ENCODE measurements at places on chromosomes 6 and 20.

DNA sequence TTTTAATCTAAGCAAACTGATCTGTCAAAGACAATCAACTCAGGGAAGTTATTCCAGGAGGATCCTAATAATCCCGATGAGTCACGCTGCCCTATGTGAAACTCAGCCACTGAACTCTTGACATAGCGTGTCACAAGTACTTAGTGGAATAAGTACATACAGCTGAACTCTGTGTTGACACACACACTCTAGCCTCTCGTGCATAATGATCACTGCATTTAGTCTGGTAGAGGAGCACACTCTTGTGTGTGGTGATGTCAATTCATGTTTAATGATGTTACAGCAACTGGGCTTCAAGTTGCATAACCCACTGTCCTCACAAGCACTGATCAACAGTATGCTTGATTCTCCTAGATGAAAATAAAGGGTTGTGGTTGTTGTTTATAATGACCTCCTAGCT lies 148.3 kb downstream of the HACE1 start:
- DNase-seq, result no peak

GRCh38 chr20:2394411-2395055 lies 13.8 kb downstream of the TGM6 start:
- no peak for DNase-seq

GRCh38 chr6:74585753-74586152 lies 620.1 kb downstream of the COL12A1 start:
- DNase-seq, result no peak

GRCh38 chr20:53329781-53330180 lies 263.9 kb downstream of the ZNF217 start:
- DNase-seq, result no peak

DNA sequence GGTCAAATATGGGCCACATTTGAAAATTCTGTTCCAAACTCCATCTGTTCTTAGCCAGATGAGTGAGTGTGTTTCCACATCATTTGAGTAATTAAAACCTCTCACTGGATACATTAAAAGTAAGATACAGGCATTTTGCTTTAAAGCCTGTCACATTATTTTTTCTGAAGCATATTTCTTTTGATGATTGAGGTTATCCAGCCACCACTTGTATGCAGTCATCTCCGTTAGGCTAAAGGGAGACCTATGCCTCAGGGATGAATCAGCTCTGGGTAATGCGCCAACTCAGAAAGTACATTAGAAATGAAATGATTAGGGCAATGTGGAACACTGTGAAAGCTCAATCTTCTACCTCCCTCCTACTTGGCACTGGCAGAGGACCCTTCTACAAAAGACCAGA lies 90.7 kb downstream of the SNAP25 start:
- no peak for DNase-seq

GRCh38 chr6:147936703-147937470 lies 405.8 kb upstream of the SASH1 start:
- DNase-seq, result no peak

- DNase-seq, result no peak
Observed at GRCh38 chr6:134519465-134519864, 201.6 kb upstream of the SGK1 start.

DNA sequence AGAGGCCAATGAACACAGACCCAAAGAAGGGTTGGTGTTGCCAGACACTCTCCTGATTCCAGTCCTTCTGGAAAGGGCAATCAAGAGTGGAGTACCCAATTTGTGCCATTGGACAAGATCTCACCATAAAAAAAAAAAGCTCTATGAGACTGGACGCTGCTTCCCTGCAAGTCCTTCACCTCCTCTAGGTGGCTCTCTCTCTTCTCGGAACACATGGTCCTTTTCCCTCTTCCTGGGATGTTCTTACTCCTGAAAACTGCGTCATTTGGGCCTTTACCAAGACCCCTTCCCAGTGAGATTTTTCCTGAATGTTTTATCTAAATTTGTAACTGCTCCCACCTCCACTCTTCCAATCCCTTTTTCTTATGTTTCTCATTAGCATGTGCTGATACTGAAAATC lies 280.8 kb downstream of the FOXA2 start:
- no peak for DNase-seq

- no peak for DNase-seq
Observed at GRCh38 chr6:80508885-80509630, 402.6 kb downstream of the BCKDHB start.

DNA sequence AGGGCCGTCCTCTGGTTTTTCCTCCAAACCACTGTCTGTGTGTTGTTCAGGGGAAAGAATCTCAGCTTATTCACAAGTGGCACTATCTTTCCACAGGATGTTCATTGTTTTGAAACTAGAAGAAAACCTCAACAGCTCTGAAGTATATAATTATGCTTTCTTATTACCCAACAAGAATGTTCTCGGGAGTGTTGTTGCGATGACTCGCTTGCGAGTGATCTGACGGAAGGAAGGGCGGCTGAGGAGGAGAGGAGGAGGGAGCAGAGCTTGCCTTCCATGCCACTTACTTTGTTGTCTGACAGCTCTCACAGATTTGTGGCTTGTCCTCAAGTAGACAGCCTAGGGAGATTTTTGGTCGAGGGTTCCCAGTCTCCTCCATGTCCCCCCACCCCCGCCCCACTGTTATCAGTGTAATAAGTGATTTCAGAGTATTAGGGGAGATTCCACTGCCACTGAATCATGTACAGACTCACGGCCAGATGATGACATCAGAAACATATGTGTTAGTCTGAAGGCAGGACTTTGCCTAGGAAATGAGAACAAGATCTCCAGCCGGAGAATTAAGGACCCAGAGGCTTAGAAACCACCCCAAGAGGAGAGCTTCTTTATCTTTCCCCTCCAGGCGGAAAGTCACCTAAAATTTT lies 80.7 kb upstream of the CCN6 start:
- DNase-seq, result peak; percentile 19

GRCh38 chr6:9085054-9085708 lies 649.8 kb upstream of the SLC35B3 start:
- no peak for DNase-seq

GRCh38 chr20:42338294-42339201 lies 720.4 kb upstream of the CHD6 start:
- DNase-seq, result no peak

DNA sequence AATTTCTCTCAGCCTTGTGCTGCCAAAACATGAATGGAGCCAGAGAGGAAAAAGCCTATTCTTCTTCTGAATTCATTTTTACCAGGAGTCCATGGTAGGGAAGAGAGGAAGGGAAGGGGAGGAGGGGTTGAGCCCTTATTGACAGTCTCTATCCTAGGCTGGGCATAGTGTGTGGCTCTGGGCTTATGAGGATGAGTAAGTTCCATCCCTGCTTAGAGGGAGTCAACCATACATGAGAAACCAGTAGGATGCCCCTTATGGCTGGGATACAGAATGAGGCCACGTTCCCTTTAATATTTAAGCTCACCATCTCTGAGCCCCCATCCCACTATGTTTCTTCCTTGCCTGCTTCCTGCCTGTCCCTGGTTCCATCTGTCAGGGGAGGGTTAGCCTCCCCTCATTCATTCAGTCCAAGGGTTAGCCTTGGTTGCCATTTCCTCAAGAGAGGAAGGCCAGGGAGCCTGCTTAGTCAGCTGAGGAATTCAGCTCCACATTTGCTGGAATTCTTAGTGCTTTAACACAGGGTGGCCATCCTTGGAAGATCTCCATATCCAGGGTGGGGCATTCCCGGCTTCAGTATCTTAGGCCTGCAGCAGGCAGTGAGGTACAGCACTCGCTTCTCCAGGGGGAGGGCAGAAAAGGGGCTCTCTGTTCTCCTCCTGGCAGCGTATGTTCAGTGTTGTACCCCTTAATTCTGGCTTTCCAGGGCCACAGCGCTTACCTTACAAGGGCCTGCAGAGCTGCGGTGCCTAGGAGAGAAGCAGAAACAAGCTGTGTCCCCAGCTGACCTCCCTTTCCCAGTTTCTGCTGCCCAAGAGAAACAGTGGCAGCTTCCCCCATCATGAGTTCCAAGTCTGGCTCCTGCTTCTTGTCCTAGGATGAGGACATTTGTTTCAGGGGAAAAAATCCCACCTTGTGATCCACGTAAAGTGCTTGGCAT lies 12.5 kb downstream of the SIRT5 start:
- DNase-seq, result no peak

GRCh38 chr6:37257320-37257633 lies 295 bp upstream of the TBC1D22B start:
- no peak for DNase-seq

DNA sequence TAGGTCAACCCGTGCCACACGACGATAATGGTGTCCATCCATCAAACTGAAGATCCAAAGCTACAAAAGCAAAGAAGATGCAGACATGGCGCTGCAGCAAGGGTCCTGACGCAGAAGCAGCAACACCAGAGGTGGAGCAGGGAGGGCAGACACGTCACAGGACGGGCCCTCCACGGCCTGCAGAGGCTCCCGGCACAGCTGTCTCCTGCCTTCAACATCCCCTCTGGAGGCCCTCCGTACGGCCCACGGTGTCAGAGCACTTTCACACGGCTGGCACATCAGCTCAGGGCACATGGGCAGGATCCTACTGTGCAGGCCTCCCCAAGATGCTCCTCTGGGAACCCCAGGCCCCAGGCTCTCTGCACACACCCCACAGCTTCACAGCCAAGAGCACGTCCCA lies 37.6 kb downstream of the WDR27 start:
- DNase-seq, result no peak

DNA sequence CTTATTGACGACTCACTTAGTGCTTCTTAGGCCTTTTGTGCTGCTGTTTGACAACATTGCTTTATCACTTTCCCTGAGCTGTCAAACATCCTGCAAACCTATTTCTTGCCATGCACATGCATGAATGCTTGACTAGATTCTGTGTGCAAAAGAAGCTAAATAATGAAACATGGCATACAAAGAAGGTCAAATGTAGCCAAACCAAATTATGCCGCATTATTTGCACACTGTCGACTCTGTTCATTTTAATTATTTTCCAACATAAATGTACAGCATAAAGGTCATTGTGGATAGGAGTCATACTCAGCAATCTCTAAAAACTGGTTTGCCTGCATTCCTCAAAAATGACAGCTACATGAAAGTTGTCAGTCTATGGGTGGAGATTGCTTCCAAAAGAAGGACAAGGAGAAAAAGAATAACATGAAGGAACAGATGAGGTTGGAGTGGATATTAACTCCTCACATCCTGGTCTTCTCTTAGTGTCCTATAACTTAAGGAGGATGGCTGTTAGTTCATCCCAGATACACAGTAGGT lies 123.1 kb upstream of the STXBP5 start:
- DNase-seq, result no peak

DNA sequence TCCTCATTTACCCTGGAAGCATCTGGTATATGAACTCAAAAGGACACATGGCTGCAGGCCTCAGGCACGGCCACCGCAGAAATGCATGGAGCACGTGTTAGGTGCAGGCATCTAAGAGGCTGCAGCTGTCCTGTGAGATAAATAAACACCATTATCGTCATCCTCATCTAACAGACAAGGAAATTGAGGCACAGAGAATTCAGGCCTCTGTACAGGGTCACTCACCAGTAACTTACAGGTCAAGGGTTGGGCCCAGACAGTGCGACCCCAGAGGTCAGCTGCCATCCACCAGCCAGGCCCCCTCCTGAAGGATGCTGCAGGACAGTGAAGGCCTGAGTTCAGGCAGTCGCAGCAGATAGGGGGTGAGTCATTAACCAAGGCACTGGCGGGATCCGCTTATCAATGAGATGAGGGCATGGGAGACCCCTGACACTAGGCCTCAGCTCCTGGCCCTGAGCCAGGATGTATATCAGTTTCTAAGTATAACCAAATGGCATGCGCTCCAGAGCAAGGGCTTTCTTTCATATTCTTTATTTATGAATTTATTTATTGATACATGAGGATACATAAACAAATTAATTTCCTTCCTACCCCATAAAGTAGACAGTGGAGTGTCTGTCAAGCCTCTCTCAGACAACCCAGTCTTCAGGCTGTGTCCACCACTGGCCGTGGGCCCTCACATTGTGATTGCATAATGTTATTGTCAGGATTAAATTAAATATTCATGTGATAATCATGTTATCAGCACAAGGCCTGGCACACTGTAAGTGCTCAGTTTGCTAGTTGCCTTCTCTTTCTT lies 316.9 kb downstream of the QKI start:
- no peak for DNase-seq

DNA sequence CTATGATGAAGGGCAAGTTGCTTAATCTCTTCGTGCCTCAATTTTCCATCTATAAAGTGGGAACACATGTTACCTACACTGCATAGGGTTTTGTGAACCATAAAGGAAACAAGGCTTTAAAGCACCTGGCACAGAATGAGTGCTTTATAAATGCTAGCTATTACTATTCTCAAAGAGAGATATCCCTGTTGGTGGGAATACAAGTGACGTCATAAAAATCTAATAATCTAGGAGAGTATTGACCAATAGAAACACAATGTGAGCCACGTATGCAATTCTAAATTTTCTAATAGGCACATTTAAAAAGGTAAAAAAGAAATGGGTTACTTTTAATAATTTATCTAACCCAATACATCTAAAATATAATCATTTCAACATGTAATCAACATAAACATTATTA lies 316.4 kb downstream of the PTPRT start:
- no peak for DNase-seq

DNA sequence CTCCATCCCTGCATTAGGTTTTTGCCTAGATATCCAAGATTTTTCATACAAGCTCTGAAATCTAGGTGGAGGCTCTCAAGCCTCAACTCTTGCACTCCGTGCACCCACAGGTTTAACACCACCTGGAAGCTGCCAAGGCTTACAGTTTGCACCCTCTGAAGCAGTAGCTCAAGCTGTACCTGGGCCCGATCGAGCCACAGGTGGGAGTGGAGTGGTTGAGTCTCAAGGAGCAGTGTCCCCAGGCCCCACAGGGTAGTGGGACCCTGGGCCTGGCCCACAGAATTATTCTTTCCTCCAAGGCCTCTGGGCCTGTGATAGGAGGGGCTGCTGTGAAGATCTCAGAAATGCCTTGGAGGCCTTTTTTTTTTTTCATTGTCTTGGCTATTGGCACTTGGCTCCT lies 973.5 kb upstream of the MAP3K7 start:
- DNase-seq, result no peak

DNA sequence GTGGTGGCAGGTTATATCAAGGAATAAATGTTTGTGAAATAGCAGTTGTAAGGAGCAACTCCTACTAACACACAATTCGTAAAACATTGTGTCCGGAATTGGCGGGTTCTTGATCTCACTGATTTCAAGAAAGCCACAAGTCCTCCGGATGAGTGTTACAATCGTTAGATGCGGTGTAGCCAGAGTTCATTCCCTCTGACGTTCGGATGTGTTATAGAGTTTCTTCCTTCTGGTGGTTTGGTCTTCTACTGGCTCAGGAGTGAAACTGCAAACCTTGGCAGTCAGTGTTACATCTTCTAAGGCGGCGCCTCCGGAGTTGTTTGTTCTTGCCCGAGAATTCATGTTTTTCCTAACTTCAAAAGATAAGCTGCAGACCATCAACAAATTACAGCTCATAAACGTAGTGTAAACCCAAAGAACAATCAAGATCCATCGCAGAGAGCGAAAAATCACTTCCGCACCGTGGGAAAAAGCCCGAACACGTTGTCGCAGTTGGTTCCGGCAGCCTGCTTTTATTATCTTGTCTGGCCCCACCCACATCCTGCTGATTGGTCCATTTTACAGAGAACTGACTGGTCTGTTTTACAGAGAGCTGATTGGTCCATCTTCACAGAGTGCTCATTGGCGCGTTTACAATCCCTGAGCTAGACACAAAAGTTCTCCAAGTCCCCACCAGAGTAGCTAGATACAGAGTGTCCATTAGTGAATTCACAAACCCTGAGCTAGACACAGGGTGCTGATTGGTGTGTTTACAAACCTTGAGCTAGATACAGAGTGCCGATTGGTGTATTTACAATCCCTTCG lies 58.2 kb downstream of the TRIM27 start:
- DNase-seq, result no peak

- no peak for DNase-seq
Observed at GRCh38 chr20:38642498-38642897, 40.9 kb downstream of the ARHGAP40 start.

GRCh38 chr6:153944201-153944600 lies 94.8 kb upstream of the OPRM1 start:
- DNase-seq, result no peak
